HuH-7 (cell line): ENCODE measurements at places on chromosomes 12 and 14.
A peak's percentile ranks its signal among the peaks of the same experiment; 100 is the strongest.

DNA sequence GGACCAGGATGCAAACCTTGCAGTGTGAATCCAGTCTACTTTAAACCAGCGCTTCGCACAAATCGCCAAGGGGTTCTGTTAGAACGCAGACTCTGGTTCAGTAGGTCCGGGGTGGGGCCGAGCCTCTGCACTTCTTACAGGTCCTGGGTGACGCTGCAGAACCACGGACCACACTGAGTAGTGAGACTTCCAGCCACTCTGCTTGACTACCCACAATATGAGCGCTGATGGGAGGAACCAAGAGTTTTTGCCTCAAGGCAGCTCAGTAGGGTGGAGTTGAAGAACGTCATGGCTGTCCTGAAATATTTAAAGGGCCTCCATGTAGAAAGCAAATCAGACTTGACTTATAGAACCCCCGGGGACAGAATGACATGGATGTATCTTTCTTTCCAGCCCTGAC lies 138.0 kb upstream of the CRY1 start:
- no peak for DNase-seq

GRCh38 chr14:65345266-65345665 lies 67.3 kb upstream of the FUT8 start:
- DNase-seq: no peak

- DNase-seq: peak; percentile 75
Measured at GRCh38 chr12:111330800-111331752, 37.8 kb downstream of the PHETA1 start.

GRCh38 chr12:105330283-105330930 lies at the start of gene C12orf75:
Gene C12orf75 (plus strand): TSS chr12:105330691. CDS start chr12:105330892, 201 bp downstream.
- DNase-seq: peak; percentile 96

GRCh38 chr14:30656190-30656632 lies 34.1 kb downstream of the SCFD1 start:
- peak; percentile 49 for DNase-seq

- no peak for DNase-seq
Measured at GRCh38 chr12:4938900-4939299, 29.2 kb downstream of the KCNA1 start.
